ENCODE measurements at places on chromosomes 2 and 18.
A peak's percentile ranks its signal among the peaks of the same experiment; 100 is the strongest.

- no peak for DNase-seq
Observed at GRCh38 chr2:163698857-163699256, 37.0 kb downstream of the FIGN start.

GRCh38 chr2:204544961-204545860 lies at the start of gene PARD3B:
Gene PARD3B (plus strand): TSS chr2:204545475. CDS start chr2:204546000, 525 bp downstream.
- DNase-seq: peak; percentile 50

DNA sequence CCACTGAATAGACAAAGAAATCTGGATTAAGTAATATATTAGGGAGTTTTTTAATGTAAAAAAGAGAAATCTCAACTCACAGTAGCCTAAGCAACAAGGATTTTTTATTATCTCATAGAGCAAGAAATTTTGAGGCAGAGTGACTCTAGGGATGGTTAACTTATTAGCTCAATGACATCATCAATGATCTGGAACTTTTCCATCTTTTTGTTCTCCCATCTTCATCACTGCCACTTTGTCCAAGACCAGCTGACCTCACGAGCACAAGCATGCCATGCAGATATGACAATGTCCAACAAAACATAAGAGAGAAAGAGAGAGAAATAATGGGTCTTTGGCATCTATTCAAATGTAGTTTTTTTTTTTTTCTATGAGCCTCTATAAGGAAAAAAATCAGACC lies 211.8 kb upstream of the RND3 start:
- no peak for DNase-seq

DNA sequence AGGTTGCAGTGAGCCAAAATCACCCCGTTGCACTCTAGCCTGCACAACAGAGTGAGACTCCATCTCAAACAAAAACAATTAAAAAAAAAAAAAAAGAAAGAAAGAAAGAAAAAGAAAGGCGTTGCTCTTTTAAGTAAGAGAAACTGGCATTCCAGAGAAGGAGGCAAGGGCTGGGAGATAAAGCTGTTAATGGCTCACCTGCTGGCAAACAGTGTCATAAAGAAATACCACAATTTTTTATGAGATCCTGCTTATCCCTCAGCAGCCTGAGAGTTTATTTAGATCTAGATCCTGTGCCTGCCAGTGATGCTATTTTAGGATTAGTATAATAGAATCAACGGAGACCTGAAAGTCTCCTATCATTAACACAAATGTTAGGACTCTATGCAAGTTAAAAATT lies 16.3 kb downstream of the SLC19A3 start:
- no peak for DNase-seq

DNA sequence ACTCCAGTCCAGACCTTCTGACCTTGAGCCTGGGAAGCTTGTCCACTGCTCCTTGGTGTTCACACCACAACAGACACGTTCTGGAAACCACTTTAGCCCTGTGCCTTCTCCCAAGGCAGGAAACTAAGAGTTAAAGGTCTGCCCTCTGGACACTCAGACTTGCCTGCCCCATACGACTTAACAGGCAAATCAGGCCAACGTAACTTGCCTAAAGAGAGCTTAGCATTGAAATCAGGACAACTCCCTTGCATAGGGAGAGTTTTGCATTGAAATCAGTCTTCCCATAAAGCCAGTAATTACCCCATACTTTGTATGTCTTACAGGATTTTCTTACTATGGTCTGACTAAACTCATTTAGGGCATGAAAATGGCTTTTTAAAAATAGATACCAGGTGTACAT lies 18.5 kb downstream of the NFE2L2 start:
- no peak for DNase-seq

DNA sequence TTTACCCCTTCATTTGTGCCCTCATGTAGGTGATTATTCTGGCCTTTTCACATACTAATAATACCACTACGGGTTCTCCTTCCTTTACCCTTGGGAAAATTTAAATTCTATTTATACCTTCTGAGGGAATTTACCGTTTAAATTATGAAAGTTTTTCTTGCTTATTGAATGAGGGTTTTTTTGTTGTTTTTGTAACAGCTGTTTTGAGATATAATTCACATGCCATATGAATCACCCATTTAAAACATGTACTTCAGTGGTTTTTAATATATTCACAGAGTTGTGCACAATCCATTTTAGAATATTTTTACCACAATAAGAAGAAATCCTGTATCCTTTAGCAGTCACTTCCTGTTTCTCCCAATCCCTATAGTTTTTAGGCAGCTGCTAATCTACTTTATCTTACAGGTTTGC lies 54.7 kb downstream of the EML4 start:
- no peak for DNase-seq

- no peak for DNase-seq
Observed at GRCh38 chr18:44671914-44672313, 8.8 kb upstream of the SETBP1 start.

DNA sequence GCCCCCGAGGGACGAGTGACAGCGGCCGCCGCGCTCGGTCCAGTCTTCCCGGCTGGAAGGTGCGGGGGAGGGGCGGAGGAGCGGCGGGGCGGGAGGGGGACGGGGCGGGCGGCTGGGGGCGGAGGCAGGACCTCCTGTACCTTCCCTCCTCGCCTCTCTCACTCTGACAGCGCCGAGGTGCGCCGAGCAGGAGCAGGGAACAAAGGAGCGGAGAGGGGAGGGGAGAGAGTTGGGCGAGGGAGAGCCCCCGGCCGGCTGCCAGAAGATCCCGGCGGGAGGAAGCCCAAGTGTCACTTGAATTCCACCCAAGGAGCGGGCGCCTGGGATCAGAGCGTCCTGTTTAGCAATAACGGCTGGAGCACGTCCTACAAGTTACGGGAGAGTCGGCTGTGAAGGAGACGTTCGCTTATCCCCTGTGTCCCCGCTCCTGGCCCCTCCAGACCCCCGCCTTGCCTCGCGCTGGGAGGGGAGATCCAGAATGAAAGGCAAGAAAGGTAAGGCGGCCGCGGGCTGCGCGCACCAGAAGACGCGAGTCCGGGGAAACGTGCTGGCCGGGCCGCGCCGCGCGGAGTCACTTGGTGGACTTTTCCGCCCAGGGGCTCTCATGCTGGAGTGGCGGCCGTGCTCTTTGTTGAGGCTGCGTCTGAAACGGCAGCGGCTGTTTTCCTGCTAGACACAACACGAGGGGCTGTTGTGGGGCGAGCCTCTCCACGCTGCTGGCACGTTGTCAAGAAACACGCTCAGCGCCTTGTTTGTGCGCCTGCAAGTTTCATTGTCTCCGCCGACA lies at the start of gene TGIF1:
TGIF1 (plus strand) TSS at position 161 of the 787 bp plus-strand sequence; CDS start at position 479, 318 bp downstream.
- no peak for DNase-seq

- no peak for DNase-seq
Observed at GRCh38 chr2:239712755-239713154, 311.9 kb upstream of the HDAC4 start.

GRCh38 chr2:36530178-36530982 lies 67.6 kb downstream of the FEZ2 start:
- no peak for DNase-seq

DNA sequence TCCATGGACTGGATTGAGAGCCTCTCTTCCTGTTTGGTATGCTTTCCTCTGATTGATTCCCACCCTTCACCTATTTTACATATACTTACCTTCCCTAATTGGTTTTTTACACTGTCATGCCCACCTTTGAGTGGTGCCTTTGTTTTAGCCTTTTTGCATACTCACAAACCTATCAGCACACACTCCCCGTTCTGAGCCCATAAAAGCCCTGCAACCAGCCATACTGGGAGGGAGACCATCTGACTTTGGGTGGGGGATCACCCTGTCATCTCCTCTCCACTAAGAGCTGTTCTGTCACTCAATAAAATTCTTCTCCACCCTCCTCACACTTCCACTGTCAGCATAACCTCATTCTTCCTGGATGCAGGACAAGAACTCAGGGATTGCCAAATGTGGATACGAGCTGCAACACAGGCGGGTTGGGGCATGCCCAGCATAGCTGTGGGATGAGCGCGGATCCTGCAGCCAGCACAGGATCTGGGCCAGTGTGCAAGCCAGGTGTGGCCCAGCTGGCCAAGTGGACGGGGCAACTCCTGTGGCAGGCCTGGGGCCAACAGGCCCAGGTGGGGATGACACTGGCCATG lies 9.4 kb upstream of the MOB1A start:
- DNase-seq: no peak

GRCh38 chr18:51195451-51196117 lies 1.9 kb downstream of the MEX3C start:
- DNase-seq: peak; percentile 81

DNA sequence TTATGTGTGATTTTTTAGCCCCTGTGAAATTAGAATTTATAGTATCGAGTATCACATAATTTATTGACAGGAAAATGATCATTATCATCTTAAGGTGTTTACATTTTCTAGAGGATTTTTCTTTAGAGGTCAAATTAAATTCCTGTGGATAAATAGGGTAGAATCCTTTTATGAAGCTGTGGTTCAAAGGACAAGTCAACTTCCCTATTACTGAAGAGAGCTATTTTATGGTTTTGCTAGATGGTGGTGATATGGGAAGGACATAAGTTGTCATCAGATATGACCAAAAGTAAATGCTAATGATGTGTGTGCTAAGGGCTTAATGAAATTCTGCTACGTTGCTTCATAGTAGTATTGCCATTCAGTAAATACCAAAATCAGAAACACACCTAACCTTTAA lies 80.1 kb downstream of the EML4 start:
- no peak for DNase-seq

GRCh38 chr18:76720683-76721082 lies 101.7 kb upstream of the ZNF236 start:
- no peak for DNase-seq

DNA sequence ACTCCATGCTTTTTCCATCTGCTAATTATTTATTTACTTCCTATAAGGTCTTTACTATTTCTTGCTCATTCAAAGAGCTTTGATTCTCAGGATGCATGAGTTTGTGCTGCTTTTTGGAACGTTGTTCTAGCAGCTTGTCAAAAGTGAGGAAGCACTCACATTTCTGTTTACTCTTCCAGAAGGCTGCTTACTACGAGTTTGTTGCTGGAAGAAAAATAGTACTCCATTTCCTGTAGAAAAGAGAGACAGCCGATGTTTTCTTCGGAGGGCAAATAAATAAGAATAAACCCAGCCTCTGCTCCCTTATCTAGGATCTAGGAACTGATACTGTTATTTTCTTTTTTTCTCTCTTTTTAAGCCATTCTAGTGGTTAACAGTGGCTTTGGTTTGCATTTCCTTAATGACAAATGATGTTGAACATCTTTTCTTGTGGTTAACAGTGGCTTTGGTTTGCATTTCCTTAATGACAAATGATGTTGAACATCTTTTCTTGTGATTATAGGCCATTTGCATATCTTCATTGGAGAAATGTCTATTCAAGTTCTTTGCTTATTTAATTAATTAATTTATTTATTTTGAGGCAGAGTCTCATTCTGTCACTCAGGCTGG lies 20.5 kb downstream of the CYP27A1 start:
- no peak for DNase-seq

- DNase-seq: no peak
Observed at GRCh38 chr2:177596866-177597265, 204.3 kb downstream of the AGPS start.

DNA sequence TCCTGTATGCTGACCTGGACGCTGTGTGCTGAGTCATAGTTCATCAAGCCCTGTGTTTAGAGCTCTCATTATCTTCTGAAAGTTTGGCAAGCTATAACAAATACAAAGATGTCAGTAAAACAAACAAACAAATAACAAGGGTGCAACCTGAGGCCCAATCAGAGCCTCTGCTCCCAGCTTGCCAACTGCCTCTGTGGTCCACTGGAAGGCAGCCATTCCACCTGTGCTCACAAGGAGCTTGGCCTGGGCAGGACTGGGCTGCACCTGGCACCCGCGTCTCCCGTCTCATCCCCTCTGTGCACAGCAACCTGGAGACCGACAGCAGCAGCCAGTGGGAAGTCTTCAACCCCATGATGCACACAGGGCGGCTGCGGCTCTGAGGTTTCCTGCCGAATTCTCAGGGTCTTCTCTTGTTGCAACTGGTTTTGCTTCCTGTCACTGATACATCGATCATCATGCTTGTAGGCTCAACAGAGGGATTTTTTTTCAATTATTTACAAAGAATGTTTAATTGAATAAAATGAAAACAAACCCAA lies 97.8 kb downstream of the TMEM18 start:
- no peak for DNase-seq

DNA sequence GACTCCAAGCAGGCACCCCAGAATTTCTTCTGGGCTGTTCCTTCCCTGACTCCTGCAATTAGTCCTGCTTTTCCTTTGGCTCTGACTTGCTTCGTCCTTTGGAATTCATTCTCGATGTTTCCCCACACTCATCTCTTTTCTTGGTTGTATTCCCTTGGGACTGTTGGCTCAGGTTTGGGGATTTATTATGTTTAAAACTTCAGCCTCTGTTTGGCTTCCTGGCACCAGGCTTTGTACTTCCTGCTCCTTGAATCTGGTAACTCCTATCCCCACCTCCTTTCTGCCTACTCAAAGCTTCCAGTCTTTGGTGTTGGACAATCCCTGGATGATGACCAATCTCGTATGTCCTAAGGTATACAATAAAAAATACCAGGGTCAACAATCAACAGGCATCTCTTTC lies 1.8 kb upstream of the KCNE4 start:
- no peak for DNase-seq

GRCh38 chr2:54558188-54559005 lies 102.3 kb downstream of the SPTBN1 start:
- no peak for DNase-seq

DNA sequence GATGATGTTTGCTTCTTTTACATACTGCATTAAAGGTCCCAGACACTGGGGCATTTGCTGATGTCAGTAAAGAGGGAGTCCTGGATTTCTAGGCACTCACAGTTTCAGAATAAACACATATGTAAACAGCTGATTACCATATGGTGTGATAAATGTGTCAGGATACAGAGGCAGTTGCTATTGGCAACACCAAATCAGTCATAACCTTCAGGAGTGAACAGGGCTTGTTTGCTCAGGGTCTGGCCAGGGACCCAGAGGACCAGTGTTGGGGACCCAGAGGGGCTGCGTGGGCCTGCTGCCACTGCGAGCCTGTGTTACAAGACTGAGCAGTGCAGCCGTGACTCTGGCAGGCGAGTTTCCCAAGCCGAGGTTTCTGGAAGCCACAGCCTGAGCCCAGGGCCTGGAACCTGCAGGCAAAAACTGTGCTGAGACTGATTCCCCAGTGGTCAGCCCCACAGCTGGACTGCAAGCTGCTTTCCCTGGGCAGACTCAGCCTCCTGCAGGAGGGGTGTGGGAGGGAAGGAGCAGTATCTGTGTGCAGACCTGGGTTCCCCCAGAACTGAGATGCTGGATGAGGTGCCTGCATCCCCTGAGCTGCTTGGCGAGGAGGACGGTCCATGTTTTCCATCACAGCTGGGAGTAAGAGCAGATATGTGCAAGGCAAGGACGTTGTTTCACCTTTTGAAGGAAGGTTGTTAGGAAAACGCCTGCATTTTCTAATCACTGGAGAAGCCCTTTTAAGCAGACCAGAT lies 23.6 kb downstream of the ASAP2 start:
- DNase-seq: no peak

- DNase-seq: no peak
Observed at GRCh38 chr2:2086914-2087313, 244.2 kb downstream of the MYT1L start.

DNA sequence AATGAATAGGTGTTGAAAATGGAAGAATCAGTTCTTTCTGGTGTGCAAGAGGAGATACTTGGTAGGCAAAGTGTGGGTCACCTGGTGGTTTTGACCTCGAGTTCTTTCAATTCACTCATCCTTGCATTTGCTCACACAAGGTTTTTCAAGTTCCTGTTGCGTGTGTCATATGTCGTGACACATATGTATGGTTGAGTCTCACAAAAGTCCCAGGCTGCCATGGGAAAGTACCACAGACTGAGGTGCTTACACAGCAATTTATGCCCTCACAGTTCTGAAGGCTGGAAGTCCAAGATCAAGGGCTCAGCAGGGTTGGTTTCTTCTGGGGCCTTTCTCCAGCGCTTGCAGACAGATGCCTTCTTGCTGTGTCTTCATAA lies 64.4 kb downstream of the NCK2 start:
- no peak for DNase-seq

GRCh38 chr18:6022074-6022444 lies 126.7 kb upstream of the TMEM200C start:
- DNase-seq: no peak

All from left renal pelvis (tissue), 4 donors.